Stimulated activated CD8-positive, alpha-beta memory T cell treated with anti-CD3 and anti-CD28 coated beads, Interleukin-2, amount 100 ng/mL, for 48 hours (primary cell): ENCODE measurements at places on chromosomes 6 and 20.

DNA sequence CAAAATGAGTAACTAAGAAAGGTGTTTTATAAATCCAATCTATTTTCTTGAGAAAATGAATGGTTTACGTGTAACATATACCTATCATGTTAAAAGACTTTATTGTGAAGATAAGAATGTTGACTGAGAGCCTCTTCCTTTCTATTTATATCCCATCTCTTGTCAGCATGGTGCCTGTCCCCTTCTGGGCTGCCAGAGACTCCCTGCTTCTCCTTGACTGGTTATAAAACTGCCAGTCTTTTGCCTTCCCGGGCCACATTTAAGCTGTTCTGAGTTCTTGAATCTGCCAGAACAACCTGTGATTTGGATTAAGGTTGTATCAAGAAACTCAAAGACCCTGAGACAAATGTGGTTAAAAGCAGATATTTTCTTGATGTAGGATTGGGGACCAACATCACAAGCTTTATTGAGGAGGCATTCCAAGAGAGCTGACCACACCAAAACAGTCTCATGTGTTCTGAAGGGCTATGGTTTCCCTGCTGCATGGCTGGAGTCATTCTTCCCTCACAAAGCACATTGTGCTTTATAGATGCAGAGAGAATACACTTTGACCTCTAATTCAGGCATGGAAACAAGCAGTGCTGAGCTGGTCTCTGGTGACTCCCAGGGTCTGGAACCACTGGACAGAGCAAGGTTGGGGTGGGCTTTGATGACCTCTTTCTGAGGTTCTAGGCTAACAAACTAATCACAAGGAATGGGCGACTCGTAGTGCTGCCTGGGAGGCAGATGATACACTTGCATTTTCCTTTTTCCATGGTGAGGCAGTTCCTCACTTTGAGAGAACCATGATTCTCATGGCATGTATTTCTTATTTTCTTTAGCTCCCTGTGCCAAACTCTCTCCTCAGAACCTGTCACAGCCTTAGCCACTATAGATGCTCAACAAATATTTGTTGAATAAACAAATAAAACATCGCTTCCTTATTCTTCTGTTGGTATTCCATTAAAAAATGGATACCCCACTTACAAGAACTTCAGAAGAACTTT lies 205.0 kb upstream of the PREP start:
- no peak for DNase-seq

DNA sequence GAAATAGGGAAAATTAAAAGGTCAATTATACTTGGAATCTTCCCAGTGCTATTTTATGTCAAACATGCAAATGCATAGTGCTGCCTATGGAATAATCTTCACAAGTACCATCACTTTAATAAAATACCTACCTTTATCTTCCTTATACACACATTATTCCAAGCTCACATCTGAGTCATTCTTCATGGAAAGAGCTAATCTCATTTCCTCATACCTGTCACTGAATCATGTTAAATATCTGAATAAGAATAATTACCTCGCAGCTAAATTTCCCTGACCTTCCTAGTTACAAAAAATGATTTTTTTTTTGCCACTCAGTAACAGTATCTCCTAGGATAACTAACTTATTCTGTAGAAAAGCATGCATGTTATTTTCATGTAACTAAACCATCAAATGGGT lies 661.4 kb upstream of the HS3ST5 start:
- no peak for DNase-seq

DNA sequence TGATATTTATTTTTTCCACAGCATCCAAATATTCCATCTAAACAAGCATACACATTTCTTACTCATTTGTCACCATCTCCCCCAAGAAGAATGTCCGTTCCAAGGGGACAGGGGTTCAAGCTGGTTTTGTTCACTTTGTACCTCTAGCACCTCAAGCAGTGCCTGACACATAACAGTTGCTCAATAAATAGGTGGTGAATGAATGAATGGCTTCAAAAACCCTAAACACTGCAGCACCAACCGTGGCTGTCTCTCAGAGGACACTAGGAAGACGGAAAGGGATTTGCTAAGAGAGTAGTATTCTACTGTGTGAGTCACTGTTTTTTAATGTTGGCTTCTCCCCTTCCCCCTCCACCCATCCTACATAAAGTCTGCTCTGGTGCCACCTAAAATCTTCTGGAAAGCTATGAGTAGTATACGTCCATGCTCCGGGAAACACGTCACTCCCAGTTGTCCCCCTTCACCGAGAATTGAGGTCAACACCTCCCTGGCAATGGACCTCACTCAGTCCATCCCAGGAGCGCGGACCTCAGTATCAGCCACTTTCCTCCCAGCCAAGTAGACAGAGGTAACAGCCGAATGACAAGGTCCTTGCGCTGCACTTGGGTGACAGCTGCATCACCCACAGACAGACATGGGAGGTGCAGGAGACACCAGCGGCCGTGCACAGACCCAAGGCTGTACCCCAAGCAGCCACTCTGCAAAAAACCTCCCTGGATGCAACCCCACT lies 107.4 kb downstream of the PREX1 start:
- DNase-seq = no peak

- no peak for DNase-seq
These were observed 13.5 kb upstream of the MAFB start for GRCh38 chr20:40702504-40702903.

DNA sequence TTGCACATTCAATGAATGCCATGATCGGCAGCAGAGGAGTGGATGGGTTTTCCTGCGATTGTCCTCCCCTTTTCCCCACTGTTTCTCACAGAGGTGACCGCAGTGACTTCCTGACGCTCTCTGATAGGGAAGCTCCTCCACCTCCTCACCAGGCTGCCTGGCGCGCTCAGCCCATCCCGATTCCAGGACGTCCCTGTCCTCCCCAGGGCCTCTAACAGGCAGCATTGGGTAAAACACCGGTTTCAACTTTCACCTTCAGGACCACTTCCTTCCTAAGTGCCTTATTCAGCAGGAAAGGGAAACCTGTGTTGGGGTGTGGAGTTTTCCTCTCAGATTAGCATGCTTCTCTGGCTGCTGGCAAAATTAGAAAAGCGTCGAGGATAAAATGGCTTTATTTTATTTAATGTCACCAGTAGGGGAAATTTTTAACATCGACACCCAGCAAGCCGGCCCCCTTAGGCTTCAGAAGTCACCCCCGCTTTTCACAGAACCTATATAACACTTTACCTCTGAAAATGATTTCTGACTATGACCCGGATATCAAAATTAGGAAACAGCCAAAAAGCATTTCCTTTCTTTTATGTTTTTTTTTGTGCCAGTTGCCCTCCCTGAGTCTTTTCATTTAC lies 570.4 kb upstream of the GJE1 start:
- no peak for DNase-seq

- no peak for DNase-seq
These were observed 78.9 kb downstream of the FAM50B start for GRCh38 chr6:3928111-3928510.

DNA sequence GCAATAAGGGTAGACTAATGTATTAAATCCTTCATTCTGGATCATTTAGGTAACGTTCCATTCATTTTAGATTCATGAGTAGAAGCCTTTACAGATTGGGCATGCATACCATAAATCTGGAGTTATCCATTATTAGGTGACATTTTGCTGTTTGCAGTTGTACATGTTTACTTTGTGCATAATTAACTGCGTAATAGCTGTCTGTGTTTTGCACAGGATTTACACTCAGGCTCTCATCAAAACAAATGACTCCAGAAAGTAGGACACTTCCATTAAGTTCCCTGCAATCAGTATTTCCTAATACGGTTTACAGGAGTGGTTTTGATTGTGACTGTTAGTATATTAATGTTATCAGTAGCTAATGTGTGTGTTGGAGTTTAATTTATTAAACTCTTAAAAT lies 997.4 kb downstream of the HACE1 start:
- no peak for DNase-seq

DNA sequence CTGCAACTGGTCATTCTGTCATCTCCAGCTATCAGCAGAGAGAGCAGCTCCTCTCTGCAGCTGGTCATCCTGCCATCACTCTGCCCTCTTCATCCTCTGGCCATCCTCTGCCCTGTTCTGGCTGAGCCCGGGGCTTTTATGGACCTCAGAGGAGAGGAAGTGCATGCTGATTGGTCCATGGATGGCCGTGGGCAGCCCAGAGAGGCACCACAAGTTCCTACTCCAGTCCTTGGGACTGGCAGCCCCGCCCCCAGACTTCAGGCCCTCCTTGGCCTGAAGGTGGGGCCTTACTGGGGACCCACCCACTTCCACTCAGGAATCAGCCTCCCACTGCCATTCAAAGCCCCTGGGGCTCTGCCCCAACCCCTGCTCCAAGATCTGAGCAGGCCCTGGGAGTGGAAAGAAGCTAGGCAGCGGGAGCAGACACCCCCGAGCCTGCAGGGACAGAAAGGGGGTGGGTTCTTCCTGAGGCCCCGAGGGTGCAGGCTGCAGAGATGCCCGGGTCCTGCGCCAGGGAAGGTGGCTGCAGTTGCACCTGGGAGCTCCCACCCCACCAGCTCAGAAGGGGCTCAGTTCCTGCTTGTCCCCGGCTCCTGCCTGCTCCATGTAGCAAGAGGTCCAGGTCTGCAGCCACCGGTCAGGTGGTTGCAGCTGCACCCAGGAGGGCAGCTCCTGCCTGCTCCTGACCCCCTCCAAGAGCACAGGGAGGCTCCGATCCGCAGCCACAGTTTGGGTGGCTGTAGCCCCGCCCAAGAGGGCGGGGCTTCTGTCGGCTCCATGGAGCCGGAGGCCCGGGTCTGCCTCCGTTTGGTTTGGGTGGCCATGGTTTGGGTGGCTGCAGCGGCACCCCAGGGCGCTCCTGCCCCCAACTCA lies 34.1 kb upstream of the HMGA1 start:
- no peak for DNase-seq

DNA sequence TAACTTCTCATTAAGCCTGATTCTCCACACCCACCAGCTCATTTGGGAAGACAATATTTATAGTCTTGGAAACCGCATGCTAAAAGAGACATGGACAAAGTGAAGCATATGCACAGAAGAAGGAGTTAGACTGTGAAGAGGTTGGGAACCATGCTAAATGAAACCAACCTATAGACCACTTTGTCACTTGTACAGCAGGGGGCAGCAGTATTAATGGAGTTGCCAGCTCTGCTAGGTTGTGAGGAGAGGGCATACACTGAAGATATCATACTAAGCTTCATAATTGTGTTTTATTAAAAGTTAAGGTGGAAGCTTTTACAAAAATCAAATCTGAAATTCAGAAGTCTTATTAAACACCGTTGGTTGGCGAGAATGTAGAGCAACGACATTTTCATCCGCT lies 38.3 kb upstream of the HMGCLL1 start:
- no peak for DNase-seq

DNA sequence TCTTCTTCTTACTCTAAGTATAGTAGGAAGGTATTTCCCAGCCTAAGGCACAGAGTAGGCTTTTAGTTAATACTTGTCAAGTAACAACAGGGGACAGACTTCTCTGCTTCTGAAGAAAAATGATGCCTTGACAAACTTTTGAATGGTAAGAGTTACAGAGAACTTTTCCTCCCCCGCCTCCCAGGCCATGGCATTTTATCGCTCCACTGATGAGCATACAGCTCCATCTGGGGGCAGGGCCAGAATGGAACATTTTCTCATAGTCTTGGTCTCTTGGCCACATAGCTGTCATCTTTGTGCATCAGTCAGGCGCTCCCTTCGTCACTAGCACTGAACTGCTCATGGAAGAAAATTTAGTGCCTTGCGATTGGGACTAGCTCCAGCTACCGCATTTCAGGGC lies 1066.8 kb upstream of the CITED2 start:
- DNase-seq = no peak

DNA sequence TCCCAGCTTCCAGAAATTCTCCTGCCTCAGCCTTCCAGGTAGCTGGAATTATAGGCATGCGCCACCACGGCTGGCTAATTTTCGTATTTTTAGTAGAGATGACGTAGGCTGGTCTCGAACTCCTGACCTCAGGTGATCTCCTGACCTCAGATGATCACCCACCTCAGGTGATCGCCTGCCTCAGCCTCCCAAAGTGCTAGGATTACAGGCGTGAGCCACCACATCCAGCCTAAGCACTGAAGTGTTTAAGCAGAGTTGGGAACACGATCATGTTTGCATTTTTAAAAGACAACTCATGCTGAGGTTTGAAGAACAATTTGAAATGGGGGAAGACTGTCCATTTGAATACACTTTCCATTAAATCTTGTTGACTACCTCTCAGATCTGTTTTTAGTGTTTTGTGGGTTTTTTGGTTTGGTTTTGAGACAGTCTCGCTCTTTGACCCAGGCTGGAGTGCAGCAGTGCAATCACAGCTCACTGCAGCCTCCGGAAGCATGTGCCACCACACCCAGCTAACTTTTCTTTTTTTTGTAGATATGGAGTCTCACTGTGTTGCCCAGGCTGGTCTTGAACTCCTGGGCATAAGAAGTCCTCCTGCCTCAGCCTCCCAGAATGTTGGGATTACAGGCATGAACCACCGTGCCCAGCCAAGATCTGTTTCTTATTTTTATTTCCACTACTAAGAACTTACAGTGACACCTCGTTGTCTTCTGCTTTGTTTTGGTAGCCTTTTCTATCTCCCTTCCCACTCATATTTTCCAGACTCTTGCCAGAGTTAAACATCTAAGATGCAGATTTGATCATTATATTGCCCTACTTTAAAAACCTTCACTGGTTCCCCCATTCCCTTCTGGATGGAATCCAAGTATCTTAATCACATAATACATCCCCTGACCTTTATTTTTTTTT lies 5.5 kb downstream of the CASP8AP2 start:
- no peak for DNase-seq

- no peak for DNase-seq
These were observed 175.9 kb downstream of the ZDHHC14 start for GRCh38 chr6:157556671-157557430.

- DNase-seq = no peak
These were observed 33.9 kb downstream of the TXLNB start for GRCh38 chr6:139257821-139258398.

DNA sequence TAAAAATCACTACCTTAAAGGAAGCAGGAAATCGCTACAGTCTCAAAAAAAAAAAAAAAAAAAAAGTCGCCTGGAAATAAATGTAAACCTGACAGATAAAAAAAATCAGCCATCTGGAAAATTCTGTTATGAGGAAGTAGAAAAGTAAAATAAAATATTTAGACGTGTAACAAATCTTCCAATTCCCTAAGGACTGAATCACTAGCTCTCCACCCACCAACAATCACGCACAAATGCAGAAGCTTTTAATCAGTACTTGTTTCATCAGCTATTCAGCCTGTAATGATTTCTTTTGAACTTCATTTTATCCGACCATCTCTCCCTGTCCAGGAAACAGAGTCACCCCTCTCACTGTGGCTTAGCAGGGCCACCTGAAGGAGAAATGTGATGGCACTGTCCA lies 59.0 kb downstream of the SLC23A2 start:
- DNase-seq = no peak

GRCh38 chr6:137020776-137021175 lies 24.0 kb downstream of the IL20RA start:
- no peak for DNase-seq

DNA sequence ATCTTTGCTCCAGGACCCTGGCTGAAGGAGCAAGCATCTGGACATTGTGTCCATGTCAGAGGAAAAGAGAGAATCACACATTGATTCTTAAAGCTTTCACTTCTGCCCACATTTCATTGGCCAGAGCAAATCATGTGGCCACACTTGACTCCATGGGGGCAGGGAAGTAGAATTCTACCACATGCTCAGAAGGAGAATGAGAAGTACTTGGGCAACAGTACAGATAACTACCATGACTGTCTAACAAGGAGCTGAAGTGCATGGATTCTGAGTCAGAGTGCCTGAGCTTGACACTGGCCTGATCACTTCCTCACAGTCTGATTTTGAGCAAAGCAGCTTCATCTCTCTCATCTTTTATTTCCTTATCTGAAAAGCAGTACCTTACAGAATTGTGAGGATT lies 38.6 kb downstream of the GHRH start:
- DNase-seq = no peak

- peak; percentile 20 for DNase-seq
These were observed 938 bp downstream of the WRNIP1 start for GRCh38 chr6:2765896-2766766.

GRCh38 chr20:59191756-59192532 lies 28.3 kb downstream of the ZNF831 start:
- DNase-seq = no peak
